ENCODE measurements at places on chromosomes 2 and 18.

DNA sequence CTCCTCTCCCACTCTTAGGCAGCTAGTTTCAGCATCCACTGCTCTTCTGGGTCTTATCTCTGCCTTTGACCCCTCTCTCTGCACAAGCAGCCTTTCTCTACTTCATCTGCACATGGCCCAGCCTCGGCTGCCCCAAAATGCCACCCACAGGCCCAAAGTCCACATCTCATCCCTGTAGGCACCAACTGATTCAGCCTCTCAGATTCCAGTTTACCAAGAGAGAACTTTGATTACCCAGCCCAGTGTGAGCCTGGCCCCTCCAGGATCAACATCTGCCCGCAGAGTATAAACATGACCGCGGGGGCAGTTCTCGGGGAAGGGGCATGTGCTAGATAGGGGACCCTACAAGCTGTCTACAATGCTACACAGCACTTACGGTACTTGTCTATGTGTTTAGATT lies 141.7 kb downstream of the RTN4 start:
- no peak for DNase-seq

DNA sequence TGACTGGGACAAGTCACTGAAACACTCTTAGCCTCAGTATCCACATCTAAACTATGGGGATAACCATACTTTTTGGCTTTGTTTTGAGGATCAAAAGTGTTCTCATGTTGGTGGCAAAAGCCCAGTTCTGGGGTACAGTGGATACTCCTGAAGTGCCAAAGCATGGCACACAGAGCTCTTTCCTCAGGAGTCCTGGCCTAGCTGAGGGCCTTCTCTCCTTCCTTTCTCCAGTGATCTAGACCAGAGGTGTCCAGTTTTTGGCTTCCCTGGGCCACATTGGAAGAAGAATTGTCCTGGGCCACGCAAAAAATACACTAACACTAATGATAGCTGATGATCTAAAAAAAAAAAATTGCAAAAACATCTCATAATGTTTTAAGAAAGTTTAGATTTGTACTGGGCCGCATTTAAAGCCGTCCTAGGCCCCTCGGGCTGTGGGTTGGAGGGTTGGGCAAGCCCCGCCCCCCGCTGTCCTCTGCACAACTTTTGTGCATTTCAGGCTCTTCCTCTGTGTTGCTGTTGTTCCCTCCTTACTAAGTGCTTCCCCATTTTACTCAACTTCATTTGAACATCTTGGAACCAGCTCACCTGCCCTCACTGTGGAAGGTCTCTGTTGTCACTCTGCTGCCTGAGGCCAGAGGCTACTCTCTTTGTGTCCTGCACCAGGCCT lies 337.0 kb downstream of the CYRIA start:
- DNase-seq = no peak

DNA sequence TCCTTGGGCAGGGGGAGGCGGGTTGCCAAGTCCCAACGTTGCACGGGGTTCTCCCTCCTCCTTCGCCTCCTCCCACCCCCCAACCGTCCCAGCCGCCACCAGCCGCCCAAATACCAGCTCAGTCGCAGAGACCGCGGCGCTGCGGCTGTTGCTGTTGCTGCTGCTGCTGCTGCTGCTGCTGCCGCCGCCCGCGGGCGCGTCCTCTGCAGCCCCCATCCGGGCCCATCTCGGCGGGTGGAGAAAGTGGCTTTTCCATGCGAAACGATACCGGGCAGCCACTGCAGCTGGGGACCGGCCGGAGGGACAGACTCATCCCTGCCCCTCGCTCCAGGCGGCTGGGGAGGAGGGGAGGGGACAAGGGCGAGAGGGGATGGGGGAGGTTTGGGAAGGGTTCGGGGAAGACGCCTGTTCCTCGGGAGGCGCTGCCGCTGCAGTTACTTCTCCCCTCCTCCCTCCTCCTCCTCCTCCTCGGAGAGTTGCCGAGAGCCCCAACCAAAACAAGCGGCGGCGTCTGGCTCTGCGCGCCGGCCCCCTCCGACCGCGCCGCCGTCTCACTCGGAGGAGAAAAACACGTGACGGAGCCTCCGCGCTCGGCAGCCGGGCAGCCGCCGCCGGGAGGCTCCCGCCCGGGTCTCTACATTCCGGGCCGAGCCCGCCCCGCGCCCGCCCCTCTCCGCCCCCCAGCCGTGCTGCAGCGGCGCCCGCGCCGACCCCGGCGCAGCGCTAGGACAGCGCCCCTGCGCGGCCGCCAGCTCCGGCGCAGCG lies at the start of gene IRS1:
TSS of gene IRS1 (minus strand) at position 610 of the 765 bp plus-strand sequence. CDS start 1,082 bp downstream, outside the sequence.
- no peak for DNase-seq

DNA sequence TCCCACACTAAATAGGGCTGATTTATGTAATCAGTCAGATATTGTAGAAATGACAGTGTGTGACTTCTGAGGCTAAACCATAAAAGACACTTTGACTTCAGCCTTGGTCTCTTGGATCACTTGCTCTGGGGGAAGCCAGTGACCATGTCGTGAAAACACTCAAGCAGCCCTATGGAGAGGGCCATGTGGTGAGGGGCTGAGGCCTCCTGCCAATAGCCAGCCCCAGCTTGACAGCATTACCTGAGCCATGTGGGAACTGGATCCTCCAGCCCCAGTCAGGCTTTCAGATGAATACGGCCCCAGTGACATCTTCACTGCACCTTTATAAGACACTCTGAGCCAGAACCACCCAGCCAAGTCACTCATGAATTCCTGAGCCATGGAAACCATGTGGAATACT lies 20.8 kb downstream of the TNS1 start:
- DNase-seq = no peak

DNA sequence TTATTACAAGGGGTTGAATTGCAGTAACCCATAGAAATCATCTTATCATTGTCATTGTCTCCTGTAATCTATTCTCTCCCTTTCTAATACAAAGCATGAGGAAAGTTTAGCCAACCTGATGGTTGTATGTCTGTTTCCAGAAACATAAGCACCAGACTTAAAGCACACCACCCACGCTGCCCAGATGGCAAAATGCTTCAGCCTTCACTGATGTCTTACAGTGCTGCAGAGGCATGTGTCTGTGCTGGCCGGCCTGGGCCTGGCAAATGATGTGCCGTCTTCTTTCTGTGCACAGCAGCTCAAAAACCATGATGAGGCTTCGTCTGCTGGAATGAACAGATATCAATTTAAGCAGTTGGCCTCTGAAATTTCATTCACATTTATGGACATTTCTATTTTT lies 443.0 kb upstream of the RGPD4 start:
- DNase-seq = no peak

Data from activated CD8-positive, alpha-beta memory T cell treated with anti-CD3 and anti-CD28 coated beads for 4 hours (primary cell).